ENCODE measurements at places on chromosomes 12 and 14.
A peak's percentile ranks its signal among the peaks of the same experiment; 100 is the strongest.

- no peak for DNase-seq
Measured at GRCh38 chr14:105143451-105144025, 25.0 kb downstream of the JAG2 start.

DNA sequence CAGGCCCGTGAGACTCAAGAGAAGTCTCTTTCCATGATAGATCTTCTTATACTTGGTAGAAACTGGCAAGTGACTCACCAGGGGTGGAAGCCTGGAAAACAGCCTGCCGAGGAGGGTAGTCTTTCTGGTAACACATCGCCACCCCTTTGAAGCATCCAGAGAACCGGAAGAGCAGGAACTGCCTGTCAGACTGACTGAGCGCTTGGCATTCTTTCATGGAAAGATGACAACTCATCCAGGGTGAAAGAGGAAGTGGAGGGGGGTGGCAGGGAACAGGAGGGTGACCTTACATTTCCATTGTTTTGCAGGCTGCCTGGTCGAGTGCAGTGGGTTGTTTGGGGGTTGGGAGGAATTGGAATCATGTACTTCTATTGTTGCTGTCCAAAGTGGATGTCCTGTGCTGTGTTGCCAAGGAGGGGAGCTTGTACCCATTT lies 34.5 kb downstream of the PRKCH start:
- DNase-seq, result peak; percentile 37

GRCh38 chr12:49863946-49864797 lies 21.3 kb upstream of the BCDIN3D start:
- DNase-seq, result no peak

GRCh38 chr12:110688446-110689280 lies at the start of gene HVCN1:
Gene HVCN1 (minus strand): TSS chr12:110689115. CDS start chr12:110683245, 5,870 bp downstream.
- no peak for DNase-seq

DNA sequence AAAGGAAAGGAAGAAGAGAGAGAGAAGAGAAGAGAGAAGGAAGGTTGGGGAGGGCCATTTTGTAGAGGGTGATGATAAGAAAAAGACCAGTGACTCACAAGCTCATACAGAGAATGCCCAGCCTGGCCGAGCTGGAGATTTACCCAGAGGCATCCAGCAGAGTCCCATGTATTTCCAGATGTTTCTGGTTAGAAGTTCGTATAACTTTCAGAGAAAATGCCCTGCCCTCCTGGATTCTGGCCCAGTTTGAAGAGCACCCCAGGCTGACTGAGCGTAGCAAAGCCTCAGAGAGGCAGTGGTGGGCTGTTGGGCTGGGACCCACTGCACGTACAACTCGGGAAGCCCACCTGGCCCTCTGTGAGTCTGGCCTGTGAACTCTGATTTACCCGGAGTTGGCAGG lies 221.8 kb downstream of the SLC41A2 start:
- no peak for DNase-seq

DNA sequence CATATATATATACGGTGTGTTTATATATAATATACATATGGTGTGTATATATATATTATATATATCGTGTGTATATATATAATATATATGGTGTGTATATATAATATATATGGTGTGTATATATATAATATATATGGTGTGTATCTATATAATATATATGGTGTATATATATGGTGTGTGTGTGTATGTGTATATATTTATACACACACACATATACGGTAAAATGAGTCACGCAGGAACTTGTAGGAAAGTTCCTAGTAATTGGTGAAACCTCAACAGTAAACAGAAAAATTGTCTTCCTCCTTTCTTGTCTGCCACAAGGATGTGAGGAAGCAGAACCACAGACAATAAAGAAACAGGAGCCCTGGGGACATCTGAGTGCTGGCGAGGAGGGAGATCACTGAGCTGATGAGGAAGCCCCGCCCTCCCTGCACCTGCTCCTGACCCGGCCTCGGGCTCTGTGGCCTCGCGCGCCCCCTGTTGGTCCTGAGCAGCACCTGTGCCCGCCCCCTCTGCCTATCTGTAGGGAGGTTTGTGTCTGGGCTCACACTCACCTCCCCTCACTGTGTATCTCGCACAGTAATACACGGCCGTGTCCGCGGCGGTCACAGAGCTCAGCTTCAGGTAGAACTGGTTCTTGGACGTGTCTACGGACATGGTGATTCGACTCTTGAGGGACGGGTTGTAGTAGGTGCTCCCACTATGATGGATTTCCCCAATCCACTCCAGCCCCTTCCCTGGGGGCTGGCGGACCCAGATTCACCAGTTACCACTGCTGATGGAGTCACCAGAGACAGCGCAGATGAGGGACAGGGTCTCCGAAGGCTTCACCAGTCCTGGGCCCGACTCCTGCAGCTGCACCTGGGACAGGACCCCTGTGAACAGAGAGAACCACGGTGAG lies 1079.4 kb downstream of the TMEM121 start:
- peak; percentile 79 for DNase-seq

GRCh38 chr12:75177997-75178396 lies 31.6 kb downstream of the KCNC2 start:
- no peak for DNase-seq

- no peak for DNase-seq
Measured at GRCh38 chr12:127260999-127261398, 1006.0 kb upstream of the TMEM132C start.

DNA sequence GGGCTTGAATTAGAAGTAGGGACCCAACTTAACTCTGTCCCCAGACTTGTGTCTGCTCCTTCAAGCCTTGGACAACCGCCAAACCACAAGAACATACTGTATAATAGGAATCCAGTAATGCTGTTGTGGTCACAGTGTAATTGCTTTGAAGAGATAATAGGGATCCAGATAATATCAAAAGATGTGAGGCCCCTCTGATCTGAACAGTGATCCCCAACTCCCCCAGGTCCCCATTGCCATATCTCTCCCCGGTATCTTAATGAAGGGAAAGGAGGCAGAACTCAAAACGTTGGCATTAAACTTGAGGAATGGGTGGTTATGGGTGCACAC lies 8.5 kb upstream of the PLEKHH1 start:
- DNase-seq, result no peak

GRCh38 chr14:36256126-36256801 lies 64.2 kb downstream of the MBIP start:
- no peak for DNase-seq

DNA sequence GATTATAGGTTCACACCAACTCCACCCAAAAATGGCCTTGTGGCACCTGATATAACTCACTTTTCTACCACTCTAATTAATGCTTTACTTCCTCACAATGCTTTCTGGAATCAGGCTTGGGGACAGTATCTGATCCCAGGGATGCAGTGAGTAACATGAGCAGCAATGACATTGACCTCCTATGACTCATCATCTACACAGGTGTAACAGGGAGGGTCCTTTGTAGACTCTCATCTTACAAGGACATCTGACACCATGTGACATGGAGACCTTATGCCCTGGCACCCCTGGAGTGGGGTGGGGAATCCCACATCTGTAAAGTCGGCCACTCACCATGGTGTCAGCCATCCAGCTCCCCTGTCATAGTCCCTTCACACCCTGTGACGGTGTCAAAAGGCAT lies 586.4 kb downstream of the MED13L start:
- DNase-seq, result no peak

- DNase-seq, result no peak
Measured at GRCh38 chr12:46660719-46661109, 165.1 kb downstream of the SLC38A4 start.
